Cerebellum (tissue), 4 donors: ENCODE measurements at places on chromosomes 16 and 17.
A peak's percentile ranks its signal among the peaks of the same experiment; 100 is the strongest.

DNA sequence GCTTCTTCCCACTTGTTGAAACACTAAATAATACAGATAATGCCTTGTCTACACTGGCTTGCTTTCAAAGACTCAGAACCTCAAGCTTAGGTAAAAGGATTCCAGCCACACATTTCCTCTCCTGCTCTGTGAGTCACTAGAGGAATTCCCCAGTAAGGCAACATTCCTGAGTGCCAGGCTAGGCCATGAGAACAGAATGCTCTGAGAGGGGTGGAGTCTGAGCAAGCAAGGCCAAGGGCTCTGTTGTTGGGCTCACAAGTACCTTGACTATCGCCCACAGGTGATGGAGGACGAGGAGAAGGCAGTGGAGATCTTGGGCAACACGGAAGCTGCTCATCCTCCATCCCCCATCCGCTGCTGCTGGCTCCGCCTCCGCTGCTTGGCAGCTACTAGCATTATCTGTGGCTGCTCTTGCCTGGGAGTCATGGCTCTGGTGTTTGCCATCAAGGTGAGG lies 6.7 kb upstream of the PHKG2 start:
- no peak for DNase-seq

GRCh38 chr17:75344666-75345065 lies 55.4 kb upstream of the SLC25A19 start:
- no peak for DNase-seq

DNA sequence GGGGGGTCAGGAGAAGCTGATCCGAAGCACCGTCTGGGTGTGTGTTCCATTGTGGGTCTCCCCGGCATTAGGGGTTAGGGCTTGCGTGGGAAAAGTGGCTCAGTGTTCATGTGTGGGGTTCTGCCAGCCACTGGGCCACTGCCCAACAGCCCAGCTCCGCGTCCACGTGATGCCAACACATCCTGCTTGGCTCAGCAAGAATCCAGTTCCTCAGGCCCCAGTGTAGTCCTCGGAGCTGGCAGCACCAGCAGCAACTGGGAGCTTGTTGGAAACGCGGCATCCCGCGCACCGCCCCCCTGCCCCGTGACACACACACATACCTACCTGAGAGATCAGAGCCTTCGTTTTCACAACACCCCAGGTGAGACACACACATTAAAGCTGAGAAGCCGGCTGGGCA lies 18.9 kb downstream of the LGALS9 start:
- DNase-seq, result peak; percentile 33

- DNase-seq, result no peak
These were observed 8.8 kb downstream of the ODAD4 start for GRCh38 chr17:41939044-41939692.

DNA sequence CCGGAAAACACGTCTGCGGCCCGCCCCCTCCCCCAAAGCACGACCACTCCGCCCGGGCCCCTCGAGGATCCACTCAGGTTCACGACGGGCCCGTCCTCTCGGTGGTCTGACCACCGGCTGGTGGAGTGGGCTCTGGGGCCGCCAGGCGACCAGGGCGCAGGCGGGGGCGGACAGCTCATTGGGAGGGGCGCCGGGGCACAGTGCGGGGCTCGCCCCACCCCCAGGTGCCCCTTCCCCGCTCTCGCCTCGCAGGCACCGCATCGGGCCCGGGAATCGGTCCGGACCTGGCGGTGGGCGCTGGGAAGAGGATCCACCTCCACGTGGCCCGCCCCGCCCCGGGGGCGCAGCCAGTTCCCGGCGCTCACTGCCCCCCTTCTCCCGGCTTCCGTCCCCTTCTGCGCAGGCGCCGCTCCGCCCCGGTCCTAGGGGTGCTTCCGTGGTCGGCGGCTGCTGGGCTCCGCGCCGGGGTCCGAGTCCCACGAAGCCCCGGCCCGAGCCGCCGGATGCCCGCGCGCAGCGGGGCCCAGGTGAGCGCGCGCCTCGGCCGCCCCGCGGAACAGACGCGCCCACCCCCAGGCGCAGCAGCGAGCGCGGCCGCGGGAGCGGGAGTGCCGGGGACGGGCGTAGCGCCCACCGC lies at the start of gene MPG:
MPG (plus strand) TSS at position 419 of the 637 bp plus-strand sequence; CDS start at position 504, 85 bp downstream.
- DNase-seq, result peak; percentile 95

DNA sequence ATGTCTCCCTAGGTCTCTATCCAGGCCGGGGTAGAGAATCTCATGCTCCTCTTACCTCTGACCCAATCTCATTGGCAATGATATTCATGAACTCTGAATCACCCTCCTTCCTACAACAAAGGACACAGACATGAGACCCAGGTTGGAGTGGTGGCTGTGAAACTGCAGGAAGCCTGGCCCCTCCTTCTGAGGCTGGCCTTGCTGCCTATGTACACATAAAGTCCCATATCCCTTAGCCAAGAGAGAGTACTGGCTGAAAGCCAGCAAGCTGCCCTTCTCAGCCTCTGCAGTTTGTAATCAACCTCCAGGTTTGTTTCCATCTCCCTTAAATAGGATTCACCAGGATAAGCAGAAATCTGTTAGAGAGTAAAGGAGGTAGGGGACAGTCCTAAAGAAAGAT lies 10.6 kb downstream of the AARSD1 start:
- no peak for DNase-seq

GRCh38 chr16:14101415-14101814 lies 30.3 kb downstream of the MRTFB start:
- no peak for DNase-seq

GRCh38 chr17:43469145-43469544 lies 14.6 kb upstream of the DHX8 start:
- no peak for DNase-seq

- no peak for DNase-seq
These were observed 1332.3 kb downstream of the CDH11 start for GRCh38 chr16:63789603-63790002.

DNA sequence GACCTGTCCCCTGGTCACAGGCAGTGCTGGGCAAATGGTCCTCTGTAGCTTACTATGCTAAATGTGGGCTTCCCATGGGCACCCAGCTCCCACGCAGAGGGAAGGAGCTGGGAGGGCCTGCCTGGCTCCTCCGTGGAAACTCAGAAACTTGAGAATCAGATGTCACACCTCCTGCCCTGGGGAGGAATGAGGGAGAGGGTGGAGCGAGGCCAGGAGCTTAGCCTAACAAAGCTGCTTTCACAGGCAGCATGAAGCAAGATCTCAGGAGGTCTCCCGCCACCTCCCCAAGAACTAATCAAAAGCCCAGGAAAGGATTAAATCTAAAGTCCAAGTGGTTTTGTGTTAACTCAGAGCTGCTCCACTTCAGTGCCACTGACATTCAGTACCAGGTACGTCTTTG lies 33.6 kb upstream of the XYLT2 start:
- no peak for DNase-seq

DNA sequence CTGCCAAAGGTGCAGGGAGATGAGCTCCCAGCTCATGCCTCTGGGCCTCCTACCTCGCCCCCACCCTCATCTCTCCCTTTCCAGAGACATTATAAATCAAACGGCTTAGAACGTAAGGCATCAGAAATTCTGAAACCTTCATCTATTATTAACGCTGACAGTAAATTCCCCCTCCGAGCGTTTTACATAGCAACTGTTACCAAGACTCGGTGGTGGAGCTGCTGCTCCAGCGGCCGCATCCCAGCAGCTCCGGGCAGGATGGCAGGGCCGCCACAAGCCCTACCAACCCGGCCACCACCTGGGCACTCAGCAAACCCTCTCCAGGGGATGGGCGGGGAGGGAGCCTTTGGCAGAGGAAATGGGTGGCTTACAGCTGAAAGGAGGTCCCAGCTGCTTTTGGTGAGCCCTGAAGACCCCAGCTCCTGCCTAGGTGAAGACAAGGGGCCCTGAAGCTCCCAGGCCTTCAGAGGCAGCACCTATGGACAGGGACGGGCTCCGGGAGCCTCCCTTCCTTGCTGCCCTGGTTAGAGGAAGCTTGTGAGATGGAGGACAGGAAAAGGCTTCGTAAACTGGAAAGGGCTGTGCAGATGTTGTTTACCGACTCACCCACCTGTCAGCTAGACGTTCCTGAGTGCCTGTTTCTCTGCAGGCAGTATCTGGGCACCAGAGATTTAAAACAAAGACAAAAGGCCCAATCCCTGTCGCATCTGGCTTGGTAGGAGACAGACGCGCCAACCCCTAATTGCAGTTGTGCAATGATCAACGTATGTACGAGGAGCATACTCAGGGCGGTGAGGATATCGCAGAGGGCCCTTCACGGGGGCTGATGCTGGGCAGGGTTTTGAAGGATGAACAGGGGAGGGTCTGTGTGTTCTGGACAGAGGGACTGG lies 76.9 kb downstream of the RAI1 start:
- DNase-seq, result no peak

DNA sequence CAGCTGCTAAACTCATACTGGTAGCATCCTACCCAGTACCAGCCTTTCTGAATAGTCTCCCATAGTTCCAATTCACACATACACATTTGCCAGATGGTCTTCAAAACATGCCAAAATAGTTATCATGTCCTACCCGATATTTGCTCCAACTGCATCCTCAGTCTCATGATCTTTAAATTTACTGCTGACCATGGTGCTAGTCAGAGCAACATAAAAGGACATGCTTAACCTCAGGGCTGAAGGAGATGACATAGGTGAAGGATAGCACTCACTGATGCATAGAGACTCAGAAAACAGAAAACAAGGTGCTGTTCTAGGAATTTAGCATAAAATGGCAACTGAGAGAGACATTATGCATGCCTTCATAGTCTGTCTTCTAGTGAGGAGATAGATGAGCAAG lies 200.6 kb upstream of the CCL2 start:
- DNase-seq, result no peak

GRCh38 chr16:75086281-75086680 lies 30.3 kb downstream of the LDHD start:
- no peak for DNase-seq

- peak; percentile 84 for DNase-seq
These were observed 306.9 kb upstream of the RBFOX1 start for GRCh38 chr16:7025616-7026190.

GRCh38 chr17:28551421-28552175 lies 826 bp downstream of the UNC119 start:
- no peak for DNase-seq

GRCh38 chr16:65463652-65464260 lies 341.9 kb upstream of the CDH11 start:
- no peak for DNase-seq

DNA sequence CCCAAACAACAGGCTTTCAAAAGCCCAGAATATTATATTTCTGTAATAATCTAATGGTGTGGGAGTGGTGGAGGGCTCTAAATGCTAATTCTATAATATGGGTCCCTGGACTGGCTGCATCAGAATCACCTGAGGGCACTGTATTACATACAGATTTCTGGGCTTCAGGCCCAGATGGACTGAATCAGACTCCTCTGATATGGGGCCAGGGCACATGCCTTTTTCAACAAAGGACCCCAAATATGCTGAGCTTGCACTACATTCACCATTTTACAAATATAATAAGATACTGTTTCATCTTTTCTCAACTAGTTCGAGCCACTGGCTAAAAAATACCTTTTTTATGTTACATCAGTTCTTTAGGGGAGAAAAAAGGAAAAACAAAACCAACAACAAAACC lies 309.7 kb downstream of the MAP2K6 start:
- DNase-seq, result no peak

DNA sequence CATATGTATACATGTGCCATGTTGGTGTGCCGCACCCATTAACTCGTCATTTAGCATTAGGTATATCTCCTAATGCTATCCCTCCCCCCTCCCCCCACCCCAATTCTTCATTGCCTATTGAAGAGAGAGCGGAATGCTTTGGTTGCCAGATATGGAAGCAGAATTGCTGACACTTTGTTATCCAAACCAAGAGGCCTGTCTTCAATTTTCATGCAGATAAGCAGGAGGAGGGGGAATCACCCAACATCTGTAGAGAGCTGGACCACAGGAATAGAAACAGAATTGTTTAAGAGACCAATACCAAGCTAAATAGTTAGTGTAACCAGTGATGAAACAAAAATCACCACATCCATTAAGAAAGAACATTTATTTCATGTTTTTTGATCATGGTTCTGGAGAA lies 7.1 kb downstream of the ASPA start:
- no peak for DNase-seq

DNA sequence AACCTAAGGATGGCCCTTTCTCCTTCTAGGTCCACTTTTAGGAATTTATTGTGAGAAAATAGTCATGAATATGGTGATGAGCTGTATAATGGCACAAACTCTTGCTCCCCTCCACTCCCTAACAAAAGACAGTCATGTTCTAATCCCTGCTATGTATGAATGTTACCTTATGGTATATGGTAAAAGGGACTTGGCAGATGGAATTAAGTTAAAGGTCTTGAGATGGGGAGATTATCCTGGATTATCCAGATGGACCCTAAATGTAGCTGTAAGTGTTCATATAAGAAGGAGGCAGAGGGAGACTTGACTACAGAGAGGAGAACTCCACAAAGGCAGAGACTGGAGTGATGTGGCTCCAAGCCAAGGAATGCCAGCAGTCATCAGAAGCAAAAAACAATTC lies 296.1 kb downstream of the SOX9 start:
- DNase-seq, result no peak

- DNase-seq, result no peak
These were observed 15.6 kb upstream of the AURKB start for GRCh38 chr17:8225813-8226535.

- DNase-seq, result no peak
These were observed 18.6 kb downstream of the CDH16 start for GRCh38 chr16:66899945-66900710.

GRCh38 chr16:17685447-17685846 lies 214.7 kb upstream of the XYLT1 start:
- no peak for DNase-seq

DNA sequence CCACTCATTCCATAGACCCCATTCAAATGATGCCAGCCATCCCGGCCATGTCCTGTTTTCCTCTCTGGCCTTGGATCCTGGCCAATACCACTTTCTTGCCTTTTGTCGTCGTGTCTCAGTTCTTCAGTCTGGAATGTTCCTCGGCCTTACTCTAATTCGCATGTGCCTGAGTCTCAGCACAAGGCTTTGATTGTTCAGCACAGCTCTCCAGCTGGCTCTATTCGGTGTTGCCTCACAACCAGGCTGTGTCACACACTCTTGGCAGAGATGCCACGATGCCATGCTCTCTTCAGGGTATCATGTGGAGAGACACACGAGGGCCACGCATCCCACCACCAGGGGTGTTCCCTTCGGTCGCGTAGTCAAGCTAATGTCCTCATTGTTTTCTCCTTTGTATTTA lies 1.8 kb upstream of the VPS4A start:
- no peak for DNase-seq

DNA sequence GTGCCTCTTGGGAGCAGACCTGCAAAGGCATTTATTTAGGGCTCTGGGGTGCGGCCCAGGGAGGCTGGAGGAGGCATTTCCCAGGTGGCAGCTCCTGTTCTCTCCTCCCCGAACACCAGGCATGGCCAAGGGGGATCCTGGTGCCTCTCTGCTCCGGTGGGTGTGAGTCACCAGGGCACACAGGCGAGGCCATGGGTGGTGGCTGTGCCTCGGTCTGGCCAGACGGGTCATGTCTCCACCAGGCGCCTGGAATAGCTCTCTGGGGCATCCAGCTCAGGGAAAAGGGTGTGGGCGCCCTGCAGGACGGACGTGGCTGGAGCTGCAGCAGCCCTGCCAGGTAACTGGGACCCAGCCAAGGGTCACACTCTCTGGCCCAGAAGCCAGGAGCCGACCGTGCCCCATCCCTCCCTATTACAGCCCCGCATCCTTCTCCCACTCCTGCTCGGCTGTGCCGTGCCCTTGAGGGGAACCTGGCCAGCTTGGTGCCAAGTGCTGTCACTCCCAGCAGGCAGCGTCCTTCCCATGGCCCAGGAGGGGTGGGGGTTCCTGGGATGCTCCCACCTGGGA lies 25.8 kb downstream of the SOX8 start:
- no peak for DNase-seq

GRCh38 chr17:77235370-77235941 lies 94.7 kb downstream of the SEC14L1 start:
- no peak for DNase-seq
